ENCODE measurements at places on chromosomes 12 and 14.
A peak's percentile ranks its signal among the peaks of the same experiment; 100 is the strongest.

DNA sequence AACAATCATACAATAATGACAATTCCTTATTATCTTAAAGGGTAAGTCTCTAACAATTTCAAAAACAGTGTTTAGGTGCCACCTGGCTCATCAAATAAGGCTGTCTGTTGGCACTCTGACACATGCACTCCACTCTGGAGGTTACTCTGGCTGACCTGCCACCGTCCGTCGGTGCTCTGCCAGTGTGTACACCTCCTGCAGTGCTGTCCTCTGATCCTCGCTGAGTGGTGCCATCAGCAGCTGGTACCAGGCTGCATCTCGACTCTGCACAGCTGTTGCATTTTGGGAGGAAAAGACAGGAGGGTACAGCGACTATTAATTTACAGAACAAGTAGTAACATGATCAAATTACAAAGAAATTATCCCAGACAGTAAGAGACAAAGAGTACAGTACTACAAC lies 63.9 kb downstream of the IPO8 start:
- DNase-seq, result no peak

DNA sequence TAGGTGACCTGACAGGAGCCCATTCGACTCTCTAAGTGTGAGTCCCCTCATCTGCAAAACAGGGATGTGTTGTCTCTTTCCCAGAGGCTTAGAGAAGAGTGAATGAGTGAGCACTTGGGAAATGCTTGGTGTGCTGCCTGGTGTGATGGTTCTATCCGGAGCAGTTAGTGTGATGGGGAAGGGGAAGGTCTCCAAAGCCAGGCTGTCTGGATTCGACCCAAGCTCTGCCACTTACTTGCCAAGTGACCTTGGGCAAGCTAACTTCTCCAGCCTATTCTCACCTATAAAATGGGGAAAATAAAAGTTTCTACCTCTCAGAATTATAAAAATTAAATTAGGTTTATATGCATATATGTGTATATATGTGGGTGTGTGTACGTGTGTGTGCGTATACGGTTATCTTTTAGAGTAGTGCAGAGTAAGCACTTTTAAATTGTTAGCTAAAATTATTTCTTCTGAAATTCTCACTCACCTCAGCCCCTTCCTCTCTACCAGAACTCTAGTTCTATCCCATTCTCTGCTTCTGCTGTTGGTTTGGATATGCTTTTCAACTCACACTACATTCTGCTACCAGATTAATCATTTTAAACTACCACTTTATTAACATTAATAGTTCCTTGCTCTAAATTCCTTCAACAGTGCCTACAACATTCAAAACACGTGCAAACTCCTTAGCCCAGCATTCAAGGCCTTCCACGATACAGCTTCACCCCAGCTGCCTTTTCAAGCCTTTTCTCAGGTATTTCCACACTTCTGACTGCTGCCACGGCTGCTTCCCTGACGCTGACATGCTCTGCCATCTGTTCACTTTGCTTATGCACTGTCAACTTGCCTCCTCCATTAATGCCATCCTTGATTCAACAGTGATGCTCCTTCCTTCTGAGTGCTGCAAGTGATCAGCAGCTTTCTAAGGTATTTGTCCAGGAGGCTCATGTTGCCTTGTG lies 55.3 kb downstream of the DICER1 start:
- DNase-seq, result no peak

- no peak for DNase-seq
Observed at GRCh38 chr14:92698393-92698792, 50.0 kb downstream of the LGMN start.

DNA sequence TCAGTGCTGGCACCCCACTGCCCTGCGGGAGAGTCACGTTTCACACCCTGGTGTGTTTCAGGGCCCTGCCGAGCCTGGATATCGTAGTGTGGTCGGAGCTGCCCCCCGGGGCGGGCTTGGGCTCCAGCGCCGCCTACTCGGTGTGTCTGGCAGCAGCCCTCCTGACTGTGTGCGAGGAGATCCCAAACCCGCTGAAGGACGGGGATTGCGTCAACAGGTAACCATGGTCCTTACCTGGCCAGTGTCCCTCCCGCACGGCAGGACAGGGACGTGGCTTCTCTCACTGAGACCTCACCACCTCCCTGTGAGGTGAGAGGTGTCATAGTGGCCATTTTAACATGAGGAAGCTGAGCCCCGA lies 7.7 kb downstream of the MVK start:
- DNase-seq, result no peak

DNA sequence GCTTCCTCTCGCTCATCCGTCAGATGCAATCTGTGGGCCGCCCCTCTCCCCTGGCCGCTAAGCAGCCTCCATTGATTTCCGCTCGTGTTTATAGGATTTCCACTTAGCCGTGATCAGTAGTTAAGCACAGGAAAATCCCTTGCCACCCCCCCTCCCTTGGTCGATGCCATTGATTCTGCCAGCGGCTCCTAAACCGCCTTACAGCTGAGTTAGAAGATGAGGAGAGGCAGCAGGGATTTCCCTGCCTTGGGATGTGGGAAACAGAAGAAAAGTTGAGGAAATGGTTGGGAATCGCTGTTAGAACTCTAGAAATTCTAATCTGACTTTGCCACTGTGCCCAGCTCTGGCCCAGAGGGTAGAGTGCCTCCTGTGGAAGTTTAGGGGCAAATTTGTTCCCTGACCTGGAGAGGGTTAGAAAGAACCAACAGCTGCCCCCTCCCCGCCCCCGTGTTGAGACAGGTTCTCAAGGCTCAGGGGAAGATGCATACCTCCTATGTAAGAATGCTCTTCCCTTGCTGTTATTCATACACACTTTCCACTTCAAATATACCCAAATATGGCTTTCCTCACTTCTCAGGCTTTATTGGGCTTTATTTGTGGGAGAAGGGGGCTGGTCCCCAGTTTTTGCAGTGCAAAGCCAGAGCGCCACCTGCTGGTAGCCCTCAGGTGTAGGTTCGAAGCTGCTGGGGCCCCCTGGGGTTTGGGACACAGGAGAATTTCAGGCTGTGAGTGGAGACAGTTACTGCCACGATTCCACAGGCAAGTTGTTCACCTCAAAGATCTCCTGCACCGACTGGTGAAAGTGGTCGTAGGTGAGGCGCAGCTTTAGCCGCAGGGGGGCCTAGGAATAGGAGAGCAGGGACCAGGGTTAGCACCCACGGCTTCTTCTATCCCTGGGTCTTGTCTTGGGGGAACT lies 3.2 kb downstream of the THTPA start:
- peak; percentile 62 for DNase-seq

DNA sequence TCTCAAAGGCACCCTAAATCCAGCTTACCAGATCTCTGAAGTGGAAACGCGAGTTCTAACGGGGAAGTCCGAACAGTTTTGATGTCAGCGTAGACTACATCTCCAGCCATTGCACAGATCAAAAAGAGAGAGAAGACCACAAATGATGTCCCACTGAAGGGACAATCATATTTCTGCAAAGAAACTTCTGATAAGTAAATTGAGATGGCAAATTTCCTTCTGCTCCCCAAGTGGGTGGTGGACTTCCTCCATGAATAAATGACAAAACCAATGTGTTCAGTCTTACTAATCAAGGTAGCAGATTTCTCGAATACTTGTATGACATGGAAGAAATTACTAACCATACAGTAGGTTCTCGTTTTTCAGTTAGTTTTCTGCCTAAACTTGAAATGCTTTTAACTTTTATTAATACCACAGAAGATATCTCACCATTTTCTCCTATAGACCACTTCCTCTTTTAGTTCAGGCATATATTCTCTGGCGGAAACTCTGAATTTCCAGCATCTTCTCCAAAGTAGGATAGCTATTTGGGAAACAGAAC lies at the start of gene CLECL1:
Gene CLECL1 (minus strand): TSS at position 177 of the 541 bp plus-strand sequence.
- no peak for DNase-seq

DNA sequence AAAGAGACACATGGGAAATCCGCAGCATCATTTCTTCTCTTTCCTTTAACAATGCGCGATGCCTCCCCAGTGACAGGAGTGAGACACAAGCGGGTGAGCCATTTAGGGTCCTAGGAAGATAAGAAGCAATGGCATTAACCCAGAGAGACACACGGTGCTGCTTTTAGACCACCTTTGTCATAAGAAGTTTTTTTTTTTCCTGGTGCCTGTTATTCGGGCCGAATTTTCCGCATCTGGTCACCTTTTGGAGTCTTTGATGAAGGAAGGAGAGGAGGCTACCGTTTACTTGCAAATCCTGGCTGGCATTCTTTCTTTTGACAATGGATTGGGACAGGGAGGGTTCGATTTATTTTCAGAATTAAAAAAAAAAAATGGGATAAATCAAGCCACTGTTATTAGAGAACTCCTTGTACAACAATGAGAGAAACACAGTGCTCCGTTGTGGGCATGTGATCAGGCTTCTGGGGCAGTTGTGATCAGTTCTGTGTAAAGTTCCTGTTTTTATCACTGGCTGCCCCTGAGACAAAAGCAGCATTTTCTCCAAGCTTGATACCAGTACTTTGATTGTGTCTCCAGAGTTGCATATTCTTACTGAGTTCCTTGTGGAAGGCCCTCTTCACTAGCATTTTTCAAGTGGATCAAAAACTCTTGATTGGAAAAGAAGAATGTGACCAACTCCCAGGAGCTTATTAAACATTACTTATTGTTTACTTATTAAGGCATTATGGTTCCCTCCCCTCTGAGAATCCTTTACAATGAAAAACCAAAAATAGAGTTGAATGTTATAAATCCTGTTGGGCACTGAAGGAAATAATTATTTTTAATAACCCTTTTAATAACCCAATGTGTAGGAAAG lies 1.1 kb downstream of the DIP2B start:
- peak; percentile 72 for DNase-seq

DNA sequence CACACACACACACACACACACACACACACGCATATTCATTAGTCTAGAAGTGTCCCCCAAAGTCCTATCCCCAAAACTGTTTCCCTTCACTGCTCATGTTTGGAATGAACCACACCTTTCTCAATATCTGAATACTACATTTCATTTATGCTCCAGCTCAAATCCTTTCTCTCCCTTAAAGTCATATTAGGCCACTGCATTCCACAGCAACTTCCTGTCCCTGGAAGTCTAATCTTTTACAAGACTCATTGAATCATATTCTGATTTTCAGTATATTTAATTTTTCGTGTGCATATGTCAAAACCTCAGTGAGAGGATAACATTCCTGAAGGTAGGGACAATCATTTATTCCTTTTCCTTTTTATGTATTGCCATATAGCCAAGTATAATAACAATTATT lies 155.6 kb upstream of the LMNTD1 start:
- DNase-seq, result no peak

DNA sequence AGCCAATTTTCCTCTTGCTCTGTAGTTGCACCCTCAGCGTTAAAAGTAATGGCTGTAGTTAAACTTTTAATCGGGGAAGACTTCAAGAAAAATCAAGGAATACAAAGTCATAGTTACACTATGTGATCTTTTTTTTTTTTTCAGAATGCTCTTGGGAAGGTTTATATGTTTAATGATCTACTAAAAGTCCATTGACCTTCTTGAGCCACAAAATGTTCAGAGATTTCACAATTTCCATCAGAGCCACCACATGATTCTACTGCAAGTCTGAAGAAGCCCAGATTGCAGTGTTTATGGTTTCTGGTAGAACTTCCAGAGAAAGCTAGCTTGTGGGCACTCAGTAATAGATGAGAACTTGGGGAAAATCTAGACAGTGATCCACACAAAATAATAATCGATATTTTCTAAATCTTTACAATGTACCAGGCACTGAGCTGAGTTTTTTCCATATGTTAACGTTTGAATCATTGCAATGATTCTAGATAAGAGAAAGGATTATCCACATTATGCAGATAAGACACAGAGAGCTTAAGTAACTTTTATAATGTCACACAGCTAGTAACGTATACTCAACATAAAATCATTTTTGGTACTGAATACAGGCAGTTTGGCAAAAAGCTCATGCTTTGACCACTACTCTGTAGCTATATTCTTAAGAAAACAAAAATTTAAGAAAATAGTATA lies 38.3 kb downstream of the GYS2 start:
- DNase-seq, result no peak

DNA sequence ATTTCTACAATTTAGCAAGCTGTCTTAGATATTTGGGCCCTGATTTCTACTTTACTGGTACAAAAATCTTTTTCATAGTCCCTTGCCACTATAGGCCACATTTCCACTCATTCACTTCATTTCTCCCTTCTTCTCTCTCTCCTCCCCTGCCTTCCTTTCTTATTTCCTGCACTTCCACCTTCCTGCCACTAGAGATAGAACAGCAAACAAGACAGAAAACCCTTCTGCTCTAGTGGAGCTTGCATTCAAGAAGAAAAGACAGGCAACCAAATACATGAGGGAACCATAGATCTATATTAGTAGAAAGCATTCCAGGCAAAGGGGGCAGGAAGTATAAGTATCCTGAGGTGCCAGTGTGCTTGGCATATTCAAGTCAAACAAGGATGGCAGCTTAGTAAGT lies 623.5 kb downstream of the FLRT2 start:
- DNase-seq, result no peak

DNA sequence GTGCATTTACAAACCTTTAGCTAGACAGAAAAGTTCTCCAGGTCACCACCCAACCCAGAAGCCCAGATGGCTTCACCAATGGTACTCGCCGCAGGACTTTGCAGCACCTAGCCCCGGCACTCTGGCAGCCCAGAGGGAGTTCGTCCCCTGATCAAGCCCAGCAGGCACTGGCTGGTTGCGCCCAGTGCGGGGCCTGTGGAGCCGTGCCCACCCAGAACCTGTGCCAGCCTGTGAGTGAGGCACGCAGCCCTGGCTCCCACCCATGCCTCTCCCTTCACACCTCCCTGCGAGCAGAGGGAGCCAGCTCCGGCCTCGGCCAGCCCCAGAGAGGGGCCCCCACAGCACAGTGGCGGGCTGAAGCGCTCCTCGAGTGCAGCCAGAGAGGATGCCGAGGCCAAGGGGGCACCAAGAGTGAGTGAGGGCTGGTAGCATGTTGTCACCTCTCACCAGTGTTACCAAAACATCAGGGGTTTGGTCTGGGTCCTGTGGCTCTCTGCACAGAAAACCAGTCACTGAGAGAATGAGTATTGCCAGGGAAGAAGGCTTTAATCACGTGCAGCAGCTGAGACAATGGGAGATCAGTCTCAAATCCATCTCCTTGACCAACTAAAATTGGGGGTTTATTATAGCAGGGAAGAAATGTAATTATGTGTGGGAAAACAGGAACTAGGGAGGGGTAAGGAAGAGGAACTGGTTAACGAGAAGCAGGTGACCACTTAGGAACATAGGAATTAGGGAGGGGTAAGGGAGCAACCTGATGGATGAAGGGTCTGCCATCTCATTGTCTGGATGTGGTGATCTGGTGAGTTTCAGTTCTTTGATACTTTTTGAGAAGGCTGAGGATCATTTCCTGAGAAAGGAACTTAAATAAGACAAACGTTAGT lies 151.3 kb downstream of the NUBPL start:
- no peak for DNase-seq

- no peak for DNase-seq
Observed at GRCh38 chr14:85824526-85824925, 294.6 kb downstream of the FLRT2 start.

GRCh38 chr12:94254270-94254669 lies 105.9 kb downstream of the PLXNC1 start:
- no peak for DNase-seq

DNA sequence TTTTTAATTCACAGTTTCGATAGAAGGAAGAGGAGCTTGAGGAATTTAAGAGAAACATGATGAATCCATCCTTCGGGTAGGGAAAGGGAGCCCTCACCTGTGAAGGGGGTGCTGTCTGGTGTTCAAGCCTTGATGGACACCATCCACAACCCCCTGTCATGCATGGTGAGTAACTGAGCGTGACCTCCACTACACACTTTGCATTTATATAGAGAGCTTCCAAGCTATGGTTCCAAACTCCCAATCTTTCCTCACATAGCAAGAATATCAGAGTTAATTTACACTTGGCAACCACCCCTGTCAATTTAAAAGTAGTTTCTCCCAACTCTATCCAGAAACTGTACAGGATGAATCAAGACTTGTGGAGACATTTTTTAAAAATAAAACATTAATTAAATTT lies 13.1 kb upstream of the NID2 start:
- DNase-seq, result no peak

Data from posterior cingulate gyrus (tissue), 11 donors.